ENCODE measurements at places on chromosomes 1 and 21. TPM values are rescaled to one million over a fixed set of nuclear protein-coding genes. Genes with fewer than 3 reads are reported as not detected.

Gene OR2T29
- not detected for total RNA-seq

Gene HES4
- 30.9 TPM for total RNA-seq

Gene KLHL21
- total RNA-seq = 39.5 TPM

Gene CELA3A
- not detected for total RNA-seq

Gene HCRTR1
- total RNA-seq = not detected

Gene A3GALT2
- total RNA-seq = not detected

Gene NTNG1
- total RNA-seq = not detected

Measured in cardiac atrium fibroblast (primary cell).